ENCODE measurements at places on chromosomes 11 and 22.

DNA sequence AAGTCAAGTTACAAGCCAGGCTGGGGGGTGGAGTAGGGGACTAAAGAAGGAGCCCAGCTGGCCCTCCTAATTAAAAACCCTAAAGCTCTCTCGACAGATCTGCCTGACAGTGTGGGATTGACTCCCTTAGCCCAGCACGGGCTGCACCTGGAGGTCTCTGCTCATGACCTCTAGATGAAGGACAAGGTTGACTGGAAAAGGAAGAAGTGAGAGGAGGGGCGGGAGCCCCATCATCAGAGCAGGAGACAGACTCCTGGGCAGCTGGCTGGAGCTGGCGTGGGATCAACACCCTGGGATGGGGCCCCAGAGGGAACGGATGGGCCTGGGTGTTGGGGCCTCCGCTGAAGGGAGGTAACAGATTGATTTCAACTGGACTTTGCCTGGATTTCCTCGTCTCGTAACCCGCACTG, 46.1 kb downstream of the RPUSD4 start:
- DNase-seq: no peak

- DNase-seq: no peak
Observed at GRCh38 chr22:48147831-48148230, 1385.4 kb downstream of the TBC1D22A start.

- DNase-seq: no peak
Observed at GRCh38 chr11:128180441-128181087, 406.8 kb downstream of the ETS1 start.

- DNase-seq: no peak
Observed at GRCh38 chr22:19965771-19966709, 24.4 kb upstream of the TXNRD2 start.

GRCh38 chr11:130202818-130203689, 43.5 kb downstream of the ST14 start:
- no peak for DNase-seq

GRCh38 chr11:76456571-76456970, 11.8 kb downstream of the EMSY start:
- no peak for DNase-seq

DNA sequence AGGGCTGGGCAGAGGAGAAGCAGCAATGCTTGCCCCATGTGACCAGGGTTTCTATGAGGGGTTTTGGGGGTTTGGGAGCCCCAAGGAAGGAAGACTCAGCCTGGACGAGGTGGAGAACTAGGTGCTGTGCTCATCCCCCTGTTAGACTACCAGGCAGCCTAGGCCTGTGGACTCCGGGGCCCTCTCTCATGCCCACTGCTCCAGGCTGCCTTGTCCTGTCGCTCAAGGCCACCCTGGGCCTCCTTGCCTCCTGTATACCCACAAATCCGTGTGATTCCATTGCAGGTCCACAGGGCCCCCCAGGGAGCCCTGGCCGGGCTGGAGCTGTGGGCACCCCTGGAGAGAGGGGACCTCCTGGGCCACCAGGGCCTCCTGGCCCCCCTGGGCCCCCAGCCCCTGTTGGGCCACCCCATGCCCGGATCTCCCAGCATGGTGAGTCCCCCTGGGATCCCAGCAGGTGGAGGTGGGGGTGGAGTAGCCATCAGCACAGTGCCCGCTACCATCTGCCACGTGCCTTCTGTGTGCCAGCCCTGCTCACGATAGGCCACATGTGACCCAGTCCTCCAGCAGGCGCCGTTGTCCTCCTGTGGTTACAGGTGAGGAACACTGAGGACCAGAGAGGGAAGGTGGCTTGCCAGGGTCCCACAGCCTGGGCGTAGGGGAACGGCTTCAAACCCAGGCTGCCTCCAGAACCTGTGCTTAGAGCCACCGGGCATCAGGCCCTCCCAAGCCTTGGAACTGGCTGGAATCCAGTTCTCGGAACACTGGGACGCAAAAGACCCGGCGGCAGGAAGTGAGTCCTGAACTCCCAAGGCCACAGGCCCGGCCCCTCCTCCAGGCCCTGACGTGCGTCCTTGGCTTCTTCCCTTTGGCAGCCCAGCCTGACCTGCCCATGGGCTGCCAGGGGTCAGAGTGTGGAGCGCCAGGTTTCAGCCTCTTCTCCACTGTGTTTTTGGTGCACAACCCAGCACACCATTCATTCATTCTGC, 26.6 kb downstream of the EMID1 start:
- DNase-seq: no peak

GRCh38 chr11:28834877-28835276, 726.7 kb downstream of the METTL15 start:
- no peak for DNase-seq

DNA sequence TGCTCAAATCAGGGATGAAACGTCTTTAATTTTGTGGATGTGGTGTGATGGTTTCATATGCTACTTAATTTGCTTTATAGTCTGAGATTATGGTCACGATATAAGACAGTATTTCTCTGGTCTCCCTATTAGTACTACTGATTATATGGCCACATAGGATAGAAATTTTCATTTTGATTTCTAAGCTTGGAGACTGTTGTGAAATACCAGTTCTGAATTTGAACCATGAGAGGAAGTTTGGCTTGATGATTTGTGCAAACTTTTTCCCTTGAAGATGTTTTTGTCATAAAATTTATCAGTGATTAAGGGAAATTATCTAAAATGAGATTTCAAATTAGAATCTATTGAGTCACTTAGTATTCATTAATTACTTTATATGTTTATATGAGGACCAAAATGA, 2.7 kb downstream of the RNF169 start:
- DNase-seq: no peak

DNA sequence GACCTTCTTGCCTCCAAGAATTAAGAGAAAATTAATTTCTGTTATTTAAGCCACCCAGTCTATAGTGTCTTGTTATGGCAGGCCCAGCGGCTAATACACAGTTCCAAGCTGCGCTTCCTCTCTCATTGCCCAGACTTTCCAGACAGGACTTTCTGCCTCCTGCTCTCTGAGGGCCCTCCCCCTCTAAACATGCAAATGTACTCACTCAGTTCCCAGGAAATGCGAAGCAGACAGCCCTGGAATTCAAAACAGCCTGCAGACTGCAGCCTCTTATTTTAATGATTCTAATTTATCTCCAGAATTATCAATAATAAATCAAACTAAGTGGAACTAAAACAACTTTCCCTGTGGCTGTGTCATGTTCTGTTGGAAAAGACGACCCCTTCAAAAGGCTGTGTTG, 115.5 kb upstream of the ISX start:
- DNase-seq: no peak

DNA sequence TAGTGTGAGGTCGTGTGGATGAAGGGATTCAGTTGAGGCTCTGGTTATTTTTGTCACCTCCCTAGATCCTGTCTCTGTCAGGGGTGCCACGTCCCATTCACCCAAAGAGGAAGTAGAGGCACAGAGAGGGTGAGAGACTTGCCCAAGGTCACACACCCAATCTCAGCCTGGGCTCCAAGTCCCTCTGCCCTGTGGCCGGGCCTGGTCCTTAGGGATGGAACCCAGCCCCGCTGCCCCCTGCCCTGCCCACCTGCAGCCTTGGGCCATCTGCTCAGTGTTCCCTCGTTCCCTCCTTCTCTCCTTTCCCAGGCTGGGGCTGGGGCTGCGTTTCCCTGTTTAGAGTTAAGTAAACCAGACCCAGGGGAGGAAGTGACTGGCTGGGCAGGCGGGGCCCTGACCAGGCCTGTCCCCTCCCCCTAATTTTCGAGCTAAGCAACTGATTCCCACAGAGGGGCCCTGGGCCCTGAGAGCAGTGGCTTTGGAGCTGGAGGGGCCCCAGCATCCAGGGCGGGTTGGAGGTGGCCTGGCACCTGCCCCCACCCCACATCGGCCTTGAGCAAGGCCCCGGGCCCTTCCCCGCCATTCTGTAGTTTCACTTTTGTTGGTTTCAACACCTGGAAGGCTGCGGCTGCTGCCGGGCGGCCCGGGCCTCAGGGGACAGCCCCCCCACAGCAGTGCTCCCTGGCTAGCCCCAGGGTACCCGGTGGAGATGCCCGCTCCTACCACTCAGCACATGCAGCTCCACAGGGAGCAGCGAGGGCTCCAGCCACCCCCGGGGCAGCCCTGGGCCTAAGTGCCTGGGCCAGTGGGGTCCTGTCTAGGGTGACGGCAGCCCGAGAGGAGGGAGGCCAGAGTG, 1.5 kb downstream of the TCIRG1 start:
- peak; percentile 81 for DNase-seq

DNA sequence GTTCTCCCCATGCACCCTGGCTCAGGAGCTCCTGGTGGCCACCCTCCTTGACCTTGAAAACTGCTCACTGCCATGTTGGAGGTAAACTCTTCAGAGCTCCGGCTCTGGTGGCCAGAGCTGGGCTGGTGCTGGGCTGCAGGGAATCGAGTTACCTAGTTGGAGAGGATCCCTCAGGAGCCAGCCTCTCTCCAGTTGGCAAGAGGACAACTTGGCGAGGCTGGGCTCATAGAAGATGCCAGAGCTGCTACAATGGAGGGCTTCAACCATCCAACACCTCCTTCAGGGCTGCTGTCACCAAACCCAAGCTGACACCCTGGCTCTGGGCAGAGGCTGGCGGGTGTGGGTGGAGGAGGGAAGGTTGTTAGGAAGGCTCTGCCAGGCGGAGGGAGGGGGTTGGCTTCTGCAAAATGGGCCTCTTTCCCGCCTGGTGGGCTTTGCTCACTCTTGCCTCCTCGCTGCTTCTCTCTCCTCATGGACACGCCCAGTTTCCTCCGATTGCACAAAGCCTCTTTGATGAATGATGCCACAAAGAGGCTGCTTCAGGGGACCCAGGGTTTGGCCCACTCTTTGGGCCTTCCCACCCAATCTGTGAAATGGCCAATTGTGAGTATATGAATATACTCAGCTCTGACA, 53.1 kb downstream of the THAP12 start:
- no peak for DNase-seq

DNA sequence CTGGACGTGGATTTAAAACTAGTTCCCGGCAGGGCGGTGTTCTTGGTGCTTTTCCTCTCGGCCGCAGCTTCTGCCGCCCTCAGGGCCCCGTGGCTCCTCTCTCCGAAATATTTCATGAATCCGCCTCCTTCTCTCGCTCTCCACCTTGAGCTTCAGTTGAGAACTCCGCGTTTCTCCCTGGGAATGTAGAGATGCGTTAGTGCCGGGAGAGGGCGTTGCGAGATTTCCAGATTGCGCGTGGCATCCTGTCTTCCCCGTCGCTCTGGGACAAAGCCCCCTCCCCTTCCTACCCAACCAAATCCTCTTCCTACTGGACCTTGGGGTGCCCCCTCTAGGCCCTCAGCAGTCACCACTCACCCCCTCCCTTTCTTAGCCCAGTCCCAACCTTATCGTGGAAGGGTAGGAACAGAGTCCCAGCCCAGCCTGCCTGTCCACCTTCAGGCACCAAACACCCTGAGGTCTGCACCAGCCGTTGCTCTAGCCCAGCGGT, 15.5 kb upstream of the RAC2 start:
- no peak for DNase-seq

DNA sequence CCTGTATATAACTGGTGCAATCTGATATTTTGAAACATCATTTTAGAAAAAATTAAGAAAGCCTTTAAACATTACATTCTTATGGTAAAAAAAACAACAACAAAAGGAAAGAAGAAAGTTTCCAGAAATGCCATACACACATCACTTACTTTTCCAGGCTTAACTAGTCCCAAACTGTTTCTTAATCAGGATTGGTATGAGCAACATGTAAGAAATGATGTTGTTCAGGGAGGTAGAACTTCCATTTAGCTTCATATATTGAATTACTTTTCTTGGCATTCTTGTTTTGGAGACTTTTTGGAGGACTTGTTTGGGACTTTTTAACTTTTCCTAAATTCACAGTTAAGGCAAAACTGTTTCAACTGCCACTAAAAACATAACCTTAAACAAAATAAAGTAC, 791.5 kb downstream of the METTL15 start:
- DNase-seq: no peak

DNA sequence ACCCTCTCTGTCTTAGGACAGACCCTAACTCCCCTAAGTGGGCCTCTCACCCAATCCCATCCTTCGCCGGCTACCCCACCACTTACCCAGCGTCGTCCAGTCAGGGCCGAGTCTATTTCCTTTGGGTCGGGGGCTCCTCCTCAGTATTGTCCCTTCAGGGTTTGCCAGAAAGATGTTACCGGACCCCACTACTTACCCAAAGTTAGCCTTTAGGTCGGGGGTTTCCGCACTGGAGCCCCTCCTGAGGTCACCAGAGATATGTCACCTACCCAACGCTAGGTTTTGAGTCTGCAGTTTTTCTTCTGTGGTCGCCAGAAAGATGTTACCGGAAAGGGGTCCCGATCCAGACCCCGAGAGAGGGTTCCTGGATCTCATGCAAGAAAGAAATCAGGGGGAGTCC, 17.9 kb upstream of the B4GALNT4 start:
- DNase-seq: peak; percentile 57

DNA sequence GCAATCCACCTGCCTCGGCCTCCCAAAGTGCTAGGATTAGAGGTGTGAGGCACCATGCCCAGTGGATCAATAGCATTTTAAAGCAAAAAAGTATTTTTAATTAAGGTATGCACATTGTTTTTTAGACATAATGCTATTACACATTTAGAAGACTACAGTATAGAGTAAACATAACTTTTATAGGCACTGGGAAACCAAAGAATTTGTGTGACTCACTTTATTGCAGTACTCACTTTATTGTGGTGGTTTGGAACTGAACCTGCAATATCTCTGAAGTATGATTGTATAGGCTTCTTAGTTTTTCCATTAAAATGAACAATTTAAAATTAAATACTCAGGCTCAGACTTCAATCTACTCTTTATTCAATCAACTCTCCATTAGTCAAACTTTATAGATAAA, 17.5 kb upstream of the CD3E start:
- DNase-seq: no peak

DNA sequence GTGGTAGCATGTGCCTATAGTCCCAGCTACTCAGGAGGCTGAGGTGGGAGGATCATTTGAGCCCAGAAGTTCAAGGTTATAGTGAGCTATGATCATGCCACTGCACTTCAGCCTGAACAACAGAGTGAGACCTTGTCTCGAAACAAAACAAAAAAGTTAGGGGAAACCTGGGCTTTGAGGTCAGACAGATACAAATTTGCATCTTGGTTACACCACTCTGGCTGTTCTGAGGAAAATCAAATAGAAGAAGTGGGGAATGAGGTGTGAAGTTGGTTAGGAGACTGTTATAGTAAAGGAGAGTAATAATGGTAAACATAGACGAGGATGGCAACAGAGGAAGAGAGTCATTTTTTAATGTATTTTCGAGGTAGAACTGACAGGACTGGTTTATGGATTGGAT, 62.6 kb downstream of the PPME1 start:
- DNase-seq: no peak

GRCh38 chr11:82867495-82868082, 32.6 kb downstream of the PRCP start:
- peak; percentile 85 for DNase-seq

GRCh38 chr11:77085652-77086051, 17.0 kb upstream of the OMP start:
- peak; percentile 53 for DNase-seq

GRCh38 chr11:122229481-122230384, 113.7 kb upstream of the BLID start:
- no peak for DNase-seq

- peak; percentile 57 for DNase-seq
Observed at GRCh38 chr11:3196161-3197043, 22.2 kb downstream of the MRGPRG start.

GRCh38 chr11:76739798-76740197, 43.4 kb upstream of the TSKU start:
- no peak for DNase-seq
